ENCODE measurements at places on chromosomes 1 and 21.
A peak's percentile ranks its signal among the peaks of the same experiment; 100 is the strongest.

DNA sequence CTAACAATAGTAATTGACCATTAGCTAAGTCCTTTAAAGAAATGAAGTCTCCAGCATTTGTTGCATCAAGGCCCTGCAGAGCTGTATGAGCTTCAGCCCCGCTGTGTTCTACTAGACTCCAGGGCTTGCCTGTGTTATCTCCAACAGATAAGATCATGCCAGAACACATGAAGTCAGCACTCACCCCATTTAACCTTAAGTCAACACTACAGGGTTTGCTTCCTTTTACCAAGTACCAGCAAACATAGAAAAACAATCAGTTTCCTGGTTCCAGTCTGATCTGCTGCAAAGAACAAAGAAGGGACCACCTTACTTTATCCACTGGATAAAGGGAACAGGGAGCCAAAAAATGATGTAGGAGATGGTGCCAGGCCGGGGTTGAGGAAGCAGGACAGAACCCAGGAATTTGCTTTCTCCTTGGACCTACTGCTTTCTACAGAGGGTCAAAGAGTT is 41.3 kb upstream of the ENAH start:
- DNase-seq = no peak

DNA sequence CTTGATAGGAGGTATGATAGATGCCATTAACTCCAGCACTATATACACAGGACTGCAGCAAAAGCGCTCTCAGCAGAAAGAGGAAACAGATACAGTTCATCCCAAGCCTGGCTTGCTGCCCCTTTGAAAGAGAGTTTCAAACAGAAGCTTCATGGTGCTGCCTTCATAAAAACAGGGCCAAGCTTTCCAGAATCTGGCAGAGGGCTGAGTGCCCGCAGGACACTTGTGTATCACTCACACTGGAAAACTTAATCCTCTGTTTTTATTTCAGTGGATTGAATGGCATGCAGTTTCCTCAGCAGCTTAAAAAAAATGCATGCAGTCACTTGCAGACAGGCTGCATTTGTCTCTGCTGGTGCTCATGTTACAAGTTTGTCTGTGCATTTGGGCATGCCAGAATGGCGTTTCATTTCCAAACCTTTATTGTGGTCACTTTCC is 40.4 kb downstream of the KCNJ15 start:
- DNase-seq = peak; percentile 34

- no peak for DNase-seq
Observed at GRCh38 chr1:90220941-90221693, 226.2 kb downstream of the ZNF326 start.

DNA sequence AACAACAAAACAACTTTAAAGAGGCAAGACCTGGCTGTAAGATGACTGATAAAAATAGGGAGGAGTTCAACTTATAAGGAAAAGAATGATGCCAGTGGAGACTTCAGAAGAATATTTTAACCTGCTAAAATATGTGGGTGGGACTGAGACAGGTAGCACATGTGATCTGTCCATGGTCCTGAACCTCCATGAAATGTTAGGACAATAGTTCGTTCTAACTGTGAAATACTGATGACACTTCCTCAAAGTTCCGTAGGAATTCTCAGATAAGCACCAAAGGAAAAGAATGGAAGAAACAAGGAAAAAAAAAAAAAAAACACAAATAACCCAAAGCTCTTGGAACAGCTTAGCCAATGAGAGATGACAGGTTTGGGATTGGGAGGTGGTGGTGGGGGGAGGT is 44.7 kb downstream of the CDC42BPA start:
- no peak for DNase-seq

- DNase-seq = no peak
Observed at GRCh38 chr1:243738020-243738419, 112.0 kb downstream of the AKT3 start.

DNA sequence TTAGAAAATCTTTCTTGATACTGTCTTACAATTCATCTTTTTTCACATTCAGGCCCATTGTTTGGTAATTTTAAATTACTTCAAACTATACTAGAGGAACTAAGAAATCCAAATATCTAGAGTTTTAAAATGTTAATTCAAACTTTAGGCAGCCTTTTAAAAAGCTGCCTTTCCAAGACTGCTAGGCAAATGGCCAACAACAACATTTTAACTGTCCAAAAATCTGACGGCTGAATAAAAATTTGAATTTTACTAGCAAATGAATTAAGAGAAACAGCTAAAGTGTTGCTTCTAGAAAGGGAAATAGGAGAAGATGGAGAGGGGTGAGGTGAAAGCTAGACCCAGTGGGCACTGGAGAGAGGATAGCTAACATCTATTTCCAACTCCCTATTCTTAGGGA is 17.2 kb downstream of the DPYD start:
- DNase-seq = no peak

DNA sequence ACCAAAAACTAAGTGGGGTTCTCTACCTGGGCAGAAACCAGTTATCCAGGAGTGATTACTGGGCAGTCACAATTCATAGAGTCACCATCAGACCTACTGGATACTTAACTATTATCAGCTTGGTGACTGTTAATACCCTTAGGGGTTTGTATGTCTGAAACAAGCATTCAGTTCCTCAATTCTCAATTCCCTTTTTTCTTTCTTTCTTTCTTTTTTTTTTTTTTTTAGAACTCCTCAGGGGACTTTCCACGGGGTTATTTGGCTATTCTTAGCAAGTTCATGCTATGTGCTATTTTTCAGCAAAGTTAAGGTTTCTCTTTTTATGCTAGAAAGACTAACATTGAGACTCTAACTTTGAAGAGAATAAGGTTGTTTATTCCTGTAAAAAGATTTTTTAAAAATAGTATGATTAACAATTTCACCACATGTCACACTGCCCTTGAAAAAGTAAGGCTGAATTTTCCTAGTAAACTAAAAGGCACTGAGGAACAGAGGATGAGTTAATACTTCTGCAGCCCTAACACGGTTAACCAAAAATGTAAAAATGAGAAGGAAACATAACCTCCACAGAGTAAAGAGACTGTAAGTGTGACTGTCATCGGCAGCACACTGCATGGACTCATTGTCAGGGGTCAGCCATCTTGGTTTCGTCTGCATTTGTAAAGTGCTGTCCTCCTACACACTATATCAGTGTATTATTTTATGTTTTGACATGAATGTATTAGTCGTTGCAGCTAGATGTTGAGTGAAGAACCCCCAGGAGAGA is 310.2 kb downstream of the NTNG1 start:
- no peak for DNase-seq

- DNase-seq = no peak
Observed at GRCh38 chr1:247121382-247121781, 17.2 kb upstream of the ZNF669 start.

- no peak for DNase-seq
Observed at GRCh38 chr1:215517441-215517891, 49.6 kb upstream of the KCTD3 start.

- no peak for DNase-seq
Observed at GRCh38 chr1:60547821-60548220, 474.3 kb upstream of the C1orf87 start.

- no peak for DNase-seq
Observed at GRCh38 chr1:212437179-212437798, 4.6 kb downstream of the NENF start.

Data from AG20443 (cell line).